ENCODE measurements at places on chromosomes 1 and 21. TPM values are rescaled to one million over a fixed set of nuclear protein-coding genes. Genes with fewer than 3 reads are reported as not detected.

TCHHL1 gene
- total RNA-seq, result not detected

GRCh38 chr1:183374825-183375224, 43.4 kb downstream of the NMNAT2 start:
- DNase-seq, result no peak

GRCh38 chr1:245875581-245876261, 631.4 kb downstream of the SMYD3 start:
- DNase-seq, result no peak

DNA sequence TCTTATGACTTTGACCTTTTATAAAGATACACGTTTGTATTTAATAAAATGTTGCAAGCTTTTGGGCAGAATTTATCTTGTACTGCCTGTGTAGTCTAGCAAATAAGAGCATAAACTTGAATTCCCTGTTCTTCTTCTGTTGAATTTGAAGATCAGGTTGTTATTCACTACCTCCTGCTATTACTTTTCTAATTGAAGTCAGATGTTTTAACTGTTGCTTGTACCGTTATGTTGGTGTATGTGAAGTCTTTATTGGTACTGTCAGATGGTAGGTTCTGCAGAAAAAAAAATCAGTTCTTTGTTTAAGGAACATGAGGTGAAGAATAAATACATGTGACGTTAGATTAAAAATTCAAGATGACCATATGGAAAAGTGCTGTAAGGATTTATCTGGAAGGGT, 69.1 kb downstream of the DYRK1A start:
- DNase-seq, result no peak

GRCh38 chr1:155035936-155036335, 2.3 kb downstream of the DCST1 start:
- DNase-seq, result no peak

GRCh38 chr1:211579440-211580302, 710 bp upstream of the SLC30A1 start:
- peak; percentile 49 for DNase-seq
